ENCODE measurements at places on chromosomes 5 and 9.

DNA sequence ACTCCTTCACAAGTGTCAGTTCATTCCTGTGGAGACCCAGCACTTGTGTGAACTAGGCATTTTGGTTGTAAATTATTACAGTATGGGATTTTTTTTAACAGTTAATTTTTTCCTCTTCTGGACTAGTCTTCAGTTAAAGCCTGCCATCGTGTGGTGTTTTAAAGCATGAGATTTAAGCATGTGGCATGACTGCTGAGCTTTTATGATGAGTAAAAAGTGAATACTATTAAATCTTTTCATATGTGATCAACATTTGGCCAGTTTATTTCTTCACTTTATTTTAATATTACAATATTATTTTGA is 25.0 kb downstream of the LMNB1 start:
- no peak for DNase-seq

GRCh38 chr9:13513286-13513685 is 233.8 kb upstream of the MPDZ start:
- DNase-seq = no peak

DNA sequence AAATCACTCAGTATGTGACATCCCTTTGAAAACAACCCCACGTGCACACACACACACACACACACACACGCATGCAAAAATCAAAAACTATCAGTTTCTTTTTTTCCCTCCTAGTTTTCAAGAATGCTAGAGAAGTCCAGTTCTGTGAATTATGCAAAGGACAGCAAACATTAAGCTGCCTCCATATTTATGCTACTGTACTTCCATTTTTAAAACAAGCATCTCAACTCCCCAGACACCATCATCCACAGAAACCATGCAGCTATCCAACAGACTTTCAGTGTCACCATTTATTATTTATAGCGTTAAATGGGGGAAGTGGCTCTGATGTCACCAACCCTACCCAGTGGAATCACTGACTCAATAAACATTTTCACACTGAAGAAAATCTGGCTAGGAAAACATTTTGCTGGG is 1.6 kb downstream of the FBXW11 start:
- DNase-seq = no peak

DNA sequence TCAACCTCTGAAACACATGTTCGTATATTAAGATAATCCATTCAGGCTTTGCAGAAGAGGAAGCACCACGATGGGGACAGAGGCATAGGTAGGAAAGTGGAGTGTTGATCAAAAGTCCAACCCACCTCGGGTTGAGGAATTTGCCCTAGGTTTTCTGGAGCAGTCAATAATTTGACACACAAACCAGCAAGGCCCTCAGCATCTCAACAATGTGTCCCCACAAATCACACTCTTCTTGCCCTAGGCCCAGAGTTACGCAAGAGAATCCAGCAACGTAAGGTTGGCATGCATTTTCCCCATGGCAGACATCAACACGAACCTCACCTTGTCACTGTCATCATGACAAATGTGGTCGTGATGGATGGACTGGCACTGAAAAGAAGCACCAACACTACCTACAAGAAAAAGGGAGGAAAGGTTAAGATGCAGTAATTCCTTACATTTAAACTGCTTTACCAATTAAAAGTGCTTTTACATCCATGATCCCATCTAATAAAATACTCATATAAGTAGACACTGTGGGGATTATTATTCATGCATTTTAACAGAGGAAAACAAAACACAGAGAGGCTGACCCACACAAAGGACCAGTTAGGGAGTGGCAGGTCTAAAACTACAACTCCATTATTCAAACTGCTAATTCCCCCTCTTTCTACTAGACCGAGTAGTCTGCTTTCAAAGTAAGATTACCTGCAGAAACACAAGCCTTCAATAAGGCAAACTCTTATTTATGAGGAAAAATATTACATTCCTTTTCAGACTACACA is 24.4 kb upstream of the RNF38 start:
- DNase-seq = no peak

DNA sequence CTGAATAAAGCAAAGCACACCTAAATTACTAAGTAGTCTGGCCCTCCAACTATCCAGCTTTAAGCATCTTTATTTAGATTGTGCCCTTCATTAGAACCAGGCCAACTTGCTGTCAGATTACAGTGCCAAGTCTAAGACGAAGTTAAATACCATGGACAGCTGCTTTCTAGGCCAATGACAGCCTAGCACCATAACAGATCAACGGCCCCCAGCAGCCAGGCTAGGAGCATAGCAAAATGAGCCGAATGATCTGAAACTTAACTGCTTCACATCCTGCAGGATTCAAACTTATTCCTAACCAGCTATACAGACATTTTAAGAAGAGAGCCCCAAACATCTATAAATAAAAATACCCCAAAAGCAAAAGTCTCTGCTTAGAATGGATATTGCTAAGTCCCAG is 6.8 kb downstream of the SLC24A2 start:
- DNase-seq = no peak

DNA sequence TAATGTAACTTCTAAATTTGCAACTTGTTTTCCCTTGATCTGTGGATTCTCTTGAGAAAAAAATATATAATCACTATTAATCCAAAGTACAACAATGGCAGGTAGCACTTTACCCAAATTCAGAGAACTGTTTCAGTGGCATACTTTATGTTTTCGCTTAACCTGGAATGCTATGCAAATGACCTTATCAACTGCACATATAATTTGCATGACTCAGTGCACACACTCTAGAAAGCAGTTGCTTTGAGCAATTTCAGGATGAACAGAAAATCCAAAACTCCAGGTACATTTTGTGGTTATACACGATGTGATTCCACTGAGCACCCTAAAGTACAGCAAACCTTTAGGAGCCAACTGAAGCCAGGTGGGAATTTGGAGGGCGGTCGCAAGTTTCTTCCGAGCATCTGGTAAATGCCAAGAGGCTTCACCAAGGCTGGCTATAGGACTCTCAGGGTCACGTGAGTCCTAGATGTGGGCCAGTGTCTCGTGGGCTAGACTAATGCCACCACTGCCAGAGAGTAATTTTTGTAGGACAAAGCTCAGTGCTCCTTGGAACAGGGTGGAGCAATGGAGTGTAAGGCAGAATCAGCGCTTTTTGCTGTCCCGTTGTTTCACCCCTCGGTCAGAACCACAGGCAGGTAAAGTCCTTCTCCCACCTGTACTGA is 37.3 kb downstream of the DMGDH start:
- DNase-seq = no peak

- no peak for DNase-seq
These were observed 668.7 kb downstream of the NR2F1-AS1 start for GRCh38 chr5:92912283-92912682.

GRCh38 chr9:32728181-32728580 is 55.2 kb upstream of the TMEM215 start:
- DNase-seq = no peak

DNA sequence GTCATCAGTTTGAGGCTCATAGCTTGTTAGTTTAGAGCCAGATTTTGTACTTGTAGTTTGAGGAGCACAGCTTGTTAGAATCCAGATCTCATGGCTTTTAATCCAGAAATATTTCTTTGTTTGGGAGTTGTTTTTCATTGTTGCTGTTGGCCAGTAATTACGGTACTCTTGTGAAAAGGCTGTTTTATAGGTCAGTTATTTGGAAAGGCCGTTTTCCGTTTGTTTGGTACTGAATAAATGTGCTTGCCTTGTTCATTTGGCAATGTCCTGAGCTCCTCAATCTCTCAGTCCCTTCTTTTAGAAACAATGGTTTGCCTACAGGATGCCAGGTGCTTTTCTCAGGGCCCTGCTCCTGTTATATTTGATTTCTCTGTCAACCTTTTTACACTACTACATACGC is 4.5 kb upstream of the MOB3B start:
- no peak for DNase-seq

DNA sequence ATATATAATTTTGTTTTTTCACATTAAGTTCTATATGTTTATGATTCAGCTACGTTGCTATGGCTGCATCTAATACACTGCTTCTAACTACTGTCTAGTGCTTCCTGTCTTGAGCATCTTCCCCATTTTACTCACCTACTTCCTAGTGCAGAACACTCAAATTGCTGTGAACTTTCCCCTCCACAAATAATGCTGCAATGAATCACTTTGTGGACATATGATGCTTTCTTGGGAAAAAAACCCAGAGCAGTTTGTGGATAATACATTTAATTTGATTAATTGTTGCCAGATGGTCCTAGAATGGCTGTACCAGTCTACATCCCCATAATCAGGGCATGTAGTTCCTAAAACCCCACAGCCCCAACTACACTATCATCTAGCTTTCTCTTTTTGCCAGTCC is 18.5 kb downstream of the CD180 start:
- DNase-seq = no peak

DNA sequence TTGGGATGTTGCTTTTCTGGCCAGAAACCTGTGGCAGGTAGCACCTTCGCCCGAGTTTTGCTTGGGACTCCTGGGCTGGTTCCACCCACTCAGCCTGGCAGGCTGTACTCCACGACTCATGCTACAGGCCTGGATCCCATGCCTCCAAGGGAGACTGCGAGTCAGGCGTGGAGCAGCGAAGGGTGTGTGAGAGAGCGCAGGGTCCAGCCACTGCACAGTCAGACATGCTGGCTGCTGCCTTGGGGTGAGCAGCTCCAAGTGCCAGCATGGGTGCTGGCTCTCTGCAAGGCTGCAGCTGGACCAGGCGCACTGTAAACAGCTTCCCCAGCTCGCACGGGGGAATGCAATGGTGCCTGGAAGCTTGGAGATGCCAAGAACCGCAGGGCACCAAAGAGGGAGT is 249.6 kb upstream of the EDIL3 start:
- DNase-seq = no peak

DNA sequence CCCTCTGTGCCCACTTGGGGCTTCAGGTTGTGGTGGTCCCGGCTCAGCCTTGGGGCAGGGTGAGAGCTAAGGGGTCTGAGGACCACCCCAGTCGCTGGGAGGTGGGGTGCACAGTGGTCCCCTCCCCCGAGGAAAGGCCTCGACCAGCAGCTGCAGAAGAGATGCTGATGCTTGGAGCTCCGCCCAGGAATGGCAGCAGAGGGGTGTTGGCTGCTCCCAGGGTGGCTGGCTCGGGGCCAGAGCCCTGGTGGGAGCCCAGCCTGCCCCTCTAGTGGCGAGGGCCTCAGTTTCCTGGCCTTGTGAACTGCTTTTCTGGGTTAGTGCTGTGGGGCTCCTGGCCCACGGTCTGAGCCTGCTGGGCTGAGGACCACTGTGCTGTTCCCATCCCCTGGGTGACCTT is 1.2 kb downstream of the DIPK1B start:
- no peak for DNase-seq

DNA sequence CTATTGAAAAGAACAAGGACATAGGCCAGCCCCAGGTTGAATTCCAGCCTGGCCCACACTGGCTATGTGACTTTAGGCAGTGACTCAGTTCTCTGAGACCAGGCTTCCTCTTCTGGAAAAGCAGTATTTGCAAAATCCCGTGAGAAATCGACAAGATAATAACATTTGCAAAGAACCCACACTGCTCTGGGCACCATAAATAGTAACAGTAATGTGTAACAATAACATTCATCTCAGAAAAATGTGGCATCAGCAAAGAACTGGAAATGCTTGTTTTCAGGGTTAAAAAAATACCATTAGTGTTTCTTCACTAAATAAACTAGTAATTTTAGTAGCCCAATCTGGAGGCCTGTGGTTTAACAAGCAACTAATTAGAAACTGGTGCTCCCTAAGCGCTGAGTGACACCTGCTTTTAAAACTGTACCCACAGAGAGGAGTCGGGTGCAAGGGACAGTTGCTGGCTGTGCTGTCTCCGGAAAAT is 148.4 kb downstream of the TTLL11 start:
- no peak for DNase-seq

DNA sequence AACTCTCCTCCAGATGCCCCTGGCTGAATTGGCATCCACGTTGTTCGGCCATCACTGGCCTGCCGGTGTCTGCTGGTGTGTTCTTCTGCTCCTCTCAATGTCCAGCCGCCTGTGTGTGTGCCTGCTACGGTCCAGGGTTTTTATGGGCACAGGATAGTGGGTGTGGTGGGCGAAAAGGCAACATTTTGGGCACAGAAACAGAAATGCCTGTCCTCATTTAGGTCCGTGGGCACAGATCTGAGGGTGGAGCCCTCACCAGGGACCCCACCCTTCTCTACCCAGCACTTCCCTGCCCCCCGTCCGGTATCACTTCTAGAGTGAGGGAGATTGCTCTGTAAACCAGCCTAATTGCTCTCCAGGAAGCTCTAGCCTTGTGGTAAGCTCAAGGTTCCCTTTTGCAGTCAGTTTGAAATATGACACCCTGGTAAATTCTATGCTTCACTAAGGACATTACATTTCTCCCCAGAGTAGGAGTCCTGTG is 410.1 kb downstream of the MAT2B start:
- DNase-seq = no peak

DNA sequence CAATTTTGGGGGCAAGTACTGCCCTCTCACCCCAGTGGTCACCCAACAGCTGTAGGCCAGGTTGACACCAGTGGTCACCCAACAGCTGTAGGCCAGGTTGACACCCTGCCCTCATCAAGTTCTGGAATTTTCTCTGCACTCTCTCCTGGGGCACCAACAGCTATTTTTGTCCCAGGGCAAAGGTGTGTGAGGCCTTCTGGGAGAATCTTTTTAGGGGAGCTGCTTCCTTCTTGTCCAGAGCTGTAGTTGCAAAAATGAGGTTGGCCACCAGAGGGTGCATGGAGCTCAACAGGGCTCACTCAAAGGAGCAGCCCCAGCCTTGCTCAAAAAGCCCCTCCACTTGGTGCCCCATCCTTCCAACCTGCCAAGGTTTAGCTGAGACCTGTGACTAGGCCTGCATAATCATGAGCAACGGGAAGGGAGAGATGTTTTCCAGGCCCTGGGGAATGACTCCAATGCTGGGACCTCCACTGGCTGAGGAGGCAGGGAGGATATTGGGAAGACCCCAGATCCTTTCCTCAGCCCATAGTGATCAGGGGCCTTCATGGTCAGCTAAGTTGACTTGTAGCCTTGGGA is 10.6 kb upstream of the P4HA2 start:
- peak; percentile 82 for DNase-seq

DNA sequence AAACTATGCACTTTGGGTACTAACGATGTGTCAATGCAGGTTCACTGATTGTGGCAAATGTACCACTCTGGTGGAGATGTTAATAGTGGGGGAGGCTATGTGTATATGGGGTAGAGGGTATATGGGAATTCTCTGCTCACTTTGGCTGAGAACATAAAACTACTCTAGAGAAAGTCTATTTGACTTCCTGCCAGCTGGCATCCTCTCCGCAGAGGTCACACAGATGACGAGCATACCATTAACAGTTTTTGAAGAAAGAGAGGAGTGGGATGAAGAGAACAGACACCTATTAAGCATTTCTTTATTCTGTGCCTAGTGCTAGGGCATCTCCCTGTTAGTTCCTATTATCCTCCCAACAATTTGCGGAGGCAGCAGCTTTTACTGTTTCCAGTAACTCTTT is 58.4 kb upstream of the TRIM32 start:
- no peak for DNase-seq

GRCh38 chr9:124251605-124252378 is 6.0 kb upstream of the NEK6 start:
- no peak for DNase-seq

DNA sequence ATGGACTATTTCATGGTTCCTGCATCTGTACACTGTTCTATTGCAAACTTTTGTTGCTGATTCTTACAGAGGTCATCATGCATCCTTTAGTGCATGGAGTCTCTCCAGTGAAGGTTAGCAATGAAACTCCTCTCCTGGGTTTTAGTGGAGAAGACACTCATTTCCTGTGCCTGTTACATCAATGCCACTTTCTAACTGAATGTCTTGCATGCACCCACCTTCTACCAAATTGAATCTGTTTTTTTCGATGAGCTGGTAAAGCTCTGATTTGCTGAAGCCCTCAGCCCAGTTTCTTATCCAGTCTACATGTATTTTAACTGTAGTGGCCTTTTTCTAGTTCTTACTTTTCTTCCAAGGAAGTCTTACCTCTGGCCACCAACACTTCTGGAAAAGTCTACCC is 591.8 kb upstream of the ADAMTS16 start:
- no peak for DNase-seq

GRCh38 chr9:88312517-88313103 is 75.6 kb upstream of the SPIN1 start:
- DNase-seq = no peak

Measured in liver (tissue), 10 donors.